ENCODE measurements at places on chromosomes 3 and 15. TPM values are rescaled to one million over a fixed set of nuclear protein-coding genes. Genes with fewer than 3 reads are reported as not detected.

- no peak for DNase-seq
Measured at GRCh38 chr15:32120577-32121383, 90.5 kb downstream of the CHRNA7 start.

DNA sequence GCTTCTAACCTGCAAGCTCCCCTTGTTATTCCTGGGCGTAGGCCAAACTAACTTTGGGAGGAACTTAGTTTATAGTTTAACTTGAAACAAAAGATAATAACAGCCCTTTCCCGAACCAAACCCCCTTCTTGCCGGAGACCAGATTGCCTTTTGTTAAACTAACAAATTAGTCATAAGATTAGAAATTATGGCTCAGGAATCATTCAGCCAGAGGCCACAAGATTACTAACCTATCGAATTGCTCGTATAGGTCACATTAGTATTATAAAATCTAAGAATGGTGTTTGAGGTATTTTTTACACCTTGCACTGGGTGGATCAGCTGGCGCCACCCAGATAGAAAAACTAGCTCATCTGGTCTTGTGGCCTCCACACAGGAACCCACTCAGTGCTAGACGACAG, 65.3 kb upstream of the RAP2B start:
- no peak for DNase-seq

DNA sequence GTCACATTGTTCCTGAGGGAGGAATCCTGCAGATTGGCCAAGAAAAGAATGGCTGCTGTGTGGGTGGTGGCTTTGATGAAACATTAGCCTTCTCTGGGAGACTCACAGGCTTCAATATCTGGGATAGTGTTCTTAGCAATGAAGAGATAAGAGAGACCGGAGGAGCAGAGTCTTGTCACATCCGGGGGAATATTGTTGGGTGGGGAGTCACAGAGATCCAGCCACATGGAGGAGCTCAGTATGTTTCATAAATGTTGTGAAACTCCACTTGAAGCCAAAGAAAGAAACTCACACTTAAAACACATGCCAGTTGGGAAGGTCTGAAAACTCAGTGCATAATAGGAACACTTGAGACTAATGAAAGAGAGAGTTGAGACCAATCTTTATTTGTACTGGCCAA, 6.1 kb downstream of the PTX3 start:
- no peak for DNase-seq

DNA sequence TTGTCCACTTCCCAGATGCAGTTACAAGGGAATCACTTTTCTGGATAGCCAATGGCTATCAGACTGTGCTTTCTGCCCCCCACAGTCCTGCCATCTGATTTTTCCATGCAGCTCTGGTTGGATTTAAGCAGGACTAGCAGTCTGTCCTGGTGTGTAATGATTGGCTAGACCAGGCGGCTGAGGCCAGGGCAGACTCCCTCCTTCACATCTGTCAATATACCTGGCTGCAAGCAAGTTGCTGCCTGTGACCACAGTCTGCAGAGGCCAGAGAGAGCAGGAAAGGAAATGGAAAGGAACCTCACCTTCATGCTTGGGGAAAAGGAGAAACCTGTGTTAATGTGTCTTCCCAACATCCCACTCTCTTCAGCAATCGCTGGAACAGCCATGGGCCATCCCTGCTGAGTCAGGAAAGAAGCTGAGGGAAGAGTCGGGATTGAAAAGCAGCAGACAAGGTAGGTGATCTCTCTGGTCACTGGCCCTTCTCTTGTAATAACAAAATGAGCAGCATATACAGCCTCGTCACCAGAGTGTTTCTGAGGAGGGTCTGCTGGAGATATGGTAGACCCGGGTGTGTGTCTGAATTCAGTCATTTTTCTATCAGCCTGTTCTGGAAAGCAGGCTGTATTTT, 126.7 kb upstream of the PHLDB2 start:
- DNase-seq = peak; percentile 73

DNA sequence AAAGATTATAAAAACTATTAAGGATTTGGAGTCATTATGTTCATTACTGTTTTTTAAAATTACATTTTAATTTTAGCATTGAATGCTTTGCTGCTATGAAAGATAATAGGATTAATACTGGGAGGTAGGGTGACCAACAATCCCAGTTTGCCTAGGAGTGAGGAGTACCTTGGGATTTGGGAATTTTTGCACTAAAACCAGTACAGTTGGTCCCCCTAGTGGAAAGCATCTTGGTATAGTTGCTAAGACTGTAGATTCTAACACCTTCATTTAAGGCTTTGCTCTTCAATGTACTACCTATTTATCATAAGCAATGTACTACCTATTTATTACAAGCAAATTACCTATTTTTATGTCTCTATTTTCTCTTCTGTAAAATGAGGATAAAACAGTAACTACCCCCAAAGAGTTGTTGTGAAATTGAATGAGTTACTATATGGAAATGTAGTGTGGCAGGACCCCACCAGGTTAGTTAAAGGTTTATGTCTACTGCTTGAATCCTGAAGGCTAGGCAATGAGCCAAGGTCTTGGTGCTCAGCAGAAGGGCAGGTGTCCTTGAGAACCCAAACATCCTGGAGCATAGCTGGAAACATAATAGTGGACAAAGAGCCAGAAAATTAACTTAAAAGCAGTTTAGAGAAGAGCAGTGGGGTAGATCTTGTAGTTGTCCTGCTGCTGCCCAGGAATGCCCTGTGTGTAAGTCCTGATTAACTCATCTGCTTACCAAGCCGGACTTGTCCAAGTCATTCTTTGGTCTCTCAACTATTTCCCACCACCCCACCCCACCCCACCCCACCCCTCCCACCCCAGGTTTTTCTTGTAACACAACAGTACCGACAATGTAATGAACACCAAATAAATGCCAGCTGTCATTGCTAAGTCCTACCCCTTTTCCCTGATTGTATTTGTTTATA, 49.2 kb upstream of the NMD3 start:
- no peak for DNase-seq

DNA sequence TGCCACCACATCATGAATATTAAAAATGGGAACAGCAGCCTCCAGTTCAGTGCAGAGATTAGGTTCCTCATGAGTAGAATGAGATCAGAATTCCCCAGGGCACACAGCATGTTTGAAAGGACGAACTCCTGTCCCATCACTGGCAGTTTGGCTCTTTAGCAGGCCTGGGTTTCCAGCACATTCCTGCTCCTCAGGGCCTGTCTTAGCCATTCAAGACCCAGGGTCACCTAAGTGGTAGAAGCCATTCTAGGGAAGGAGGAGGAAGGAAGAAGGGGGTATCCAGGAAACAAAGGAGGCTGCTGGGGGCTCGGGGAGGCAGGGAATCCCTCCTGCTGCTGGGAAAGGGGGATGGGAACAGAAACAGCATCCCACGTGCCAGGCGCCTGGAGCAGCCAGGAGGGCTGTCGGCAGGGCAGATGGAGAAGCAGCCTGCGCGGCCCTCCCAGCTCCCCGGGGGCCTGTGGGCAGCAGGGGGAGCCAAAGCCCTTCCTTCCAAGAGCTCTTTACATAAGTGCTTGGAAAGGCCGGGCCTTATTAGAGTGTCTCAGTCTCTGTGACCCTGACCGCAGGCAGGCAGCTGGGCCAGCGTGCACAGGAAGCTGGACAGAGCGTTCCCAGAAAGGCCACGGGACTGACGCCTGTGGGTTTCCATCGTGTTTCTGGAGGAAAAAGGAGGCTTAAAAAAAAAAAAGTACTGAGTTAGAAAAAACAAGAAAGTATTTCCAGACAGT, 24.7 kb downstream of the LOXL1 start:
- DNase-seq = peak; percentile 85

DNA sequence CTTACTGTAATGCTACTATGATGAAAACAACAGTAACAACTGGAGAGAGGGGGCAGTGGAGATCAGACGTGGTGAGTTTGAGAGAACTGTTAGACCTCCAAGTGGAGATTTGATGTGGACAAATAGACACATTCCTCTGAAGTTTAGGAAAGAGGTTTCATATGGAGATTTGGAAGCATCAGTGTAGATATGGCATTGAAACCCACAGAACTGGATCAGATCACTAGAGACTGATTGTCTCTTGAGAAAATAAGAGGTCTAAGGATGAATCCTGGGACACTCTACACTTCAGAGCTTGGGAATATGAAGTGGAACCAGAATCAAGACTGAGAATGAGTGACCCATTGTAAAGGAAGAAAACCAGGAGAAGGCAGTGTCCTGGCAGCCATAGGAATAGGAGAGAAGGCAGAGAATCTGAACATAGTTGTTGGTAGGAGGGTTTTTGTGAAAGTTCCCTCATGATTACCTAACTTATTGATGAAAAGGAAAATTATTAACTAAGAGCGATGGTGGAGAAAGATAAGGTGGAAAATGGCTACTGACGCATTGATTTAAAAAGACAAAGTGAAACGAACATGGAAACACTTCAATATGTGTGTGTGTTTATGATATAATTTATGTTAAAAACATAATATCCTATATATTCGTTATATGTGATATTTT, 29.7 kb upstream of the PYDC2 start:
- DNase-seq = no peak

- DNase-seq = no peak
Measured at GRCh38 chr3:129543156-129543790, at the start of gene H1-8. H1-8 (plus strand) TSS chr3:129543175; CDS start chr3:129543219, 44 bp downstream.

GRCh38 chr3:46905661-46906451, 28.3 kb downstream of the PTH1R start:
- DNase-seq = no peak

Gene LMAN1L
- polyA plus RNA-seq = not detected

Gene STARD9
- polyA plus RNA-seq = 2.6 TPM

Gene OPA1
- polyA plus RNA-seq = 13.7 TPM

Gene LRRC2
- 0.85 TPM for polyA plus RNA-seq

Gene TF
- polyA plus RNA-seq = 3.4 TPM

Gene ETFA
- 44.1 TPM for polyA plus RNA-seq

Gene CCDC191
- polyA plus RNA-seq = 8.7 TPM

Measured in pancreas (tissue), 10 donors.